ENCODE measurements at places on chromosomes 1 and 21.
A peak's percentile ranks its signal among the peaks of the same experiment; 100 is the strongest.

GRCh38 chr1:23368562-23369334 lies 888 bp downstream of the ZNF436 start:
- H3K4me1 ChIP-seq = peaks cover 40% of the 10 kb centered on the region
- peak; percentile 88 for DNase-seq
- H3K27ac ChIP-seq = peak overlapping the region; percentile 82
- no peaks in the 10 kb centered on the region for H3K27me3 ChIP-seq
- peaks cover 18% of the 10 kb centered on the region for H3K36me3 ChIP-seq

GRCh38 chr1:58755468-58755872 lies 28.4 kb downstream of the JUN start:
- DNase-seq = peak; percentile 14
- no peaks in the 10 kb centered on the region for H3K27me3 ChIP-seq
- peak overlapping the region; percentile 52 for H3K4me3 ChIP-seq
- H3K27ac ChIP-seq = peak overlapping the region; percentile 14

- peak overlapping the region; percentile 100 for H3K4me3 ChIP-seq
- no peaks in the 10 kb centered on the region for H3K27me3 ChIP-seq
- peak overlapping the region; percentile 99 for H3K27ac ChIP-seq
- H3K36me3 ChIP-seq = peaks cover 41% of the 10 kb centered on the region
- peak; percentile 60 for DNase-seq
These were observed 514 bp downstream of the S1PR1 start for GRCh38 chr1:101237229-101237837.

GRCh38 chr1:177983077-177983476 lies 13.2 kb upstream of the SEC16B start:
- H3K36me3 ChIP-seq = no peaks in the 10 kb centered on the region
- H3K4me3 ChIP-seq = no peak overlapping the region
- no peaks in the 10 kb centered on the region for H3K4me1 ChIP-seq
- no peak for DNase-seq

DNA sequence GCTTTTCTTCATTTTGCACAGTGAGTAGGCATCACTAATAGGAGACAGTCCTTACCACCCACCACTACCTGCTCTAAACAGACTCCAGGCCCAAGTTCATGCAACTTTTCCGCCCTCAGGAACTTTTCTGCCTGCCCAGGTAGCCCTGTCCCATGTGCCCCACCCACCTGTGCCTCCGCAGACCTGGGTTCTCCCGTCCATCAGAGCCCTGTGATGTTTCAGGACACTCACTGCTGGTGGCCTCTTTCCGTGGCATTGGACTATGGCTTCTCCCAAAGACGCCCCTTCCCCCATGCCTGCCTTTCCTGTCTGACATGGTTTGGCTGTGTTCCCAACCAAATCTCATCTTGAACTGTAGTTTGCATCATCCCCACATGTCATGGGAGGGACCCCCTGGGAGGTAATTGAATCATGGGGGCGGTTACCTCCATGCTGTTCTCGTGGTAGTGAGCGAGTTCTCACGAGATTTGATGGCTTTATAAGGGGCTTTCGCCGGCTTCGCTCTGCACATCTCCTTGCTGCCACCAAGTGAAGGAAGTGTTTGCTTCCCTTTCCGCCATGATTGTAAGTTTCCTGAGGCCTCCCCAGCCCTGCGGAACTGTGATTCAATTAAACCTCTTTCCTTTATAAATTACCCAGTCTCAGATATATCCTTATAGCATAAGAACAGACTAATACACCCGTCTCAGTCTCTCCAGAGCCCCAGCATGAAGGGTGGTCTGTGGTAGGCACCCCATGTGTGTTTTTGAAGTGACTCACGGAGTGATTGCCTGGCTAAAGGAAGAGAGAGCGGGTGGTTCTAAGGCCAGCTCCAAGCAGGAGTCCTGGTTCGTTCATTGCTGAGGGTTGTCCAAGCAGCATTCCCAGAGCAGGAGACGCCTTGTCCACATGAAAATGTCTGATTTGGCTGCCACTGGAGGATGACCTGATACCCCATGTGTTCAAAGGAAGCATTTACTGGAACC lies 86.0 kb upstream of the ZBTB40 start:
- H3K27ac ChIP-seq = no peak overlapping the region
- H3K4me3 ChIP-seq = no peak overlapping the region
- no peaks in the 10 kb centered on the region for H3K36me3 ChIP-seq
- DNase-seq = no peak
- peaks cover 44% of the 10 kb centered on the region for H3K27me3 ChIP-seq
- H3K4me1 ChIP-seq = no peaks in the 10 kb centered on the region

GRCh38 chr1:185681034-185681633 lies 53.1 kb upstream of the HMCN1 start:
- DNase-seq = no peak
- peaks cover 30% of the 10 kb centered on the region for H3K4me1 ChIP-seq
- no peak overlapping the region for H3K27ac ChIP-seq

DNA sequence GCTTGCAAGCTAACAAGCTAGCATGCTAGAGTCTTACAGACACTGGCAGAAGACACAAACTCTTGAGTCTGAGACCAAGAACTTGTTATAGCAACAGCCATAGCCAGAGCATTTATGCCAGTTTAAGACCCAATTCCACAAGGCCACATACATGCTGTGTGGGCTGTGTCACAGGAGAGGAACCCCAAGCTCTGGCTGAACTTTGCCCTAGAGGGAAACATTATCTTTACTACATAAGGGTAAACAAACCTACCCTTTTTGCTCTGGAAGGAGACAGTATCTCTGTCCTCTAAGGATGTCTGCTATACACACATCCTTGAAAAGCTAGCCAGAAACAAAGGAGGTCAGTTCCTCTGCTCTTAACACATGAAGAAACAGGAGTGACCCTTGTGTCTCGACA lies 70.3 kb downstream of the HSF2BP start:
- no peaks in the 10 kb centered on the region for H3K4me1 ChIP-seq
- H3K27me3 ChIP-seq = no peaks in the 10 kb centered on the region
- H3K36me3 ChIP-seq = no peaks in the 10 kb centered on the region
- no peak for DNase-seq

DNA sequence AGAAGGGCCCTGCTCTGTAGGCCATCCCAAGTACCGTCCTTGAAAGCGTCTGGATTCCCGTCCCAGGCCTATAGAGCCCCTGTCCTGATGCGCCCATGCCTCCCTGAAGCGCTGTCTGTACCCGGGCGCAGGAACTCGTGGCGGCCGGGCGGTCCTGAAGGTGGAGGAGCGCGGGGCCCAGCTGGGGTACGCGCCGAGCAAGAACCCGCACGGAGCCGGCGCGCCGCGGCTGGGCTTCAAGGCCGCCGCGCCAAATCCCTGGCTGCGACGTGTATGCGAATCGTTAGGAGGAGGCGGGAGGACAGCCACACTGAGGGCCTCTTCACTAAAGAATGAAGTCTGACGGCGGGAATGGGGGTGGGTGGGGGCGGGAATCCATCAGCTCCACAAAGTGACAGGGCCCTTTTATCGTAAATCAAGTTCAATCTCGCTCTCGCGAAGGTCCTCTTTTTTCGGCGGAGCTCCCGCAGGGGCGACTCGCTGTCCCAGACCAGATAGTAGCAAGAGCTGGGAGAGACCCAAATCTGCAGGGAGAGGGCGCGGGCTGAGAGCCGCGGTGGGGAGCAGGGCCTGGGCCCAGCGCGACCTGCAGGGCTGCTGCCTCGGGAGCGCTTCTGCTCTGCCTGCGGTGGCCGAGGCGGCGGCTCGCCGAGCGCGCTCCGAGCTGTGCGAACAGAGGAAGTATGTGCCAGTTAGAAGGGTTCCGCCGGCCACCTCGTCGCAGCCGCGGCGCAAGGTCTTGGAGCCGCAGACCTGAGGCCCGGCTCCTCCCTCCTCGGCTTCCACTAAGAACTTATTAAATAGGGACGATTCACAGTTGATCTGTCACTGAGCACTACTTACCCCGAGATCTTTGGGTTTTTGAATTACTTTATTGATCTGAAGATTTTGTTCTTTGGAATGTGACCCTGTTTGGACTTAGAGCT lies 10.4 kb downstream of the BARHL2 start:
- peaks cover 99% of the 10 kb centered on the region for H3K27me3 ChIP-seq
- H3K4me1 ChIP-seq = peaks cover 15% of the 10 kb centered on the region
- H3K4me3 ChIP-seq = peak overlapping the region; percentile 32
- no peak overlapping the region for H3K27ac ChIP-seq

DNA sequence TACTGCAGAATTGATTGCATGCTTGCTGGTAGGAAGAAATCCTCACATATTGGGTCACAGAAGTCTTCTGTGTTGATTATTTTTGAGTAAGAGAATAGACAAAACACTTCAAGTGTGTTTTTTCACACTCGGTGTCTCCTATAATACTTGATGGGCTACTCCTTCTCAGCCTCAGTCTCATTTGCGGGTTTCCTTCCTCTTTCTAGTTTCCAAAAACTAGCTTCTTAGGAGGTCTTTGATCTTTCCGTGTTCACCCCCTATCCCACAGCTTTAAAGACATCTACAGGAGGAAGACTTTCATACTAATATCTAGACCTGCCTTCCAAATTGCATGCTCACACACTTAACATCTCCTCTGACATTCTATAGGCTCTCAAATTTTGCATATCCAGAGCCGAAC lies 40.7 kb upstream of the NTPCR start:
- H3K27ac ChIP-seq = no peak overlapping the region
- peaks cover 41% of the 10 kb centered on the region for H3K4me1 ChIP-seq
- no peak for DNase-seq
- H3K4me3 ChIP-seq = peak overlapping the region; percentile 43
- peaks cover 5% of the 10 kb centered on the region for H3K27me3 ChIP-seq

GRCh38 chr1:168767894-168768584 lies 39.0 kb upstream of the DPT start:
- no peaks in the 10 kb centered on the region for H3K4me1 ChIP-seq
- no peak overlapping the region for H3K27ac ChIP-seq
- no peaks in the 10 kb centered on the region for H3K27me3 ChIP-seq
- DNase-seq = no peak
- H3K4me3 ChIP-seq = no peak overlapping the region

GRCh38 chr1:150121236-150121862 lies 28.4 kb upstream of the PLEKHO1 start:
- no peak overlapping the region for H3K27ac ChIP-seq
- no peaks in the 10 kb centered on the region for H3K27me3 ChIP-seq
- no peak overlapping the region for H3K4me3 ChIP-seq
- H3K36me3 ChIP-seq = peaks cover 8% of the 10 kb centered on the region
- no peak for DNase-seq
- peaks cover 2% of the 10 kb centered on the region for H3K4me1 ChIP-seq

DNA sequence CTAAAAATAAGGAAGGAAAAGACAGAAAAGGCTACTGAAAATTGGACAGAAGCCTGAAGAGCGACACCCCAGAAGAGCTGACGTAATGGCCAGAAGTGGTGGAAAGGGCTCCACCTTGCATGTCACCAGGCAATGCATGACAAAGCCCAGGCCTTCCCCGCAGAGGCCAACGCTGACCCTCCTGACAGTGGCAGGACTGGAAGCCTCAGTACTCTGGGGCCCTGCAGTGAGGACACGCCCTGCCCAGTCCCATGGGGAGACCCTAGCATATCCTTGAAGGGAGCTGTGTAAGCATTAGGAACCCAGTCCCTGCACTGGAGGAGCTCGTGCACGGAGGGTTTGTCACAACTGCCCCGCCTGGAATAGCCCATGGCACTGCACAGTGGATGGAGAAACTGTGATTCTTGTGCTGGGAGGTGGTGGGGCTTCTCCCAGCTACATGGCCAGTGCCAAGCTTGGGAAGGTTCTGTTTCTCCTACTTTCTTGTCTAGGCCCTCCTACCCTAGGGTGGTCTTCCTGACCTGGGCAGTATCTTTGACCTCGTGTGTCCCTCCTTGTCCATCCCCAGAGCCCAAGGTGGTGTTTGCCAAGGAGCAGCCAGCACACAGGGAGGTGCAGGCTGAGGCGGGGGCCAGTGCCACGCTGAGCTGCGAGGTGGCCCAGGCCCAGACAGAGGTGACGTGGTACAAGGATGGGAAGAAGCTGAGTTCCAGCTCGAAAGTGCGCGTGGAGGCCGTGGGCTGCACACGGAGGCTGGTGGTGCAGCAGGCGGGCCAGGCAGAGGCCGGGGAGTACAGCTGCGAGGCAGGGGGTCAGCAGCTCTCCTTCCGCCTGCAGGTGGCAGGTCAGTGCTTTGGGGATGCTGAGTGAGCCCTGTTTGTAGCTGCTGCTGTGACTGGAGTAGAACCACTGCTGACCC lies 60.4 kb downstream of the OBSCN start:
- no peak for DNase-seq
- no peak overlapping the region for H3K4me3 ChIP-seq
- H3K27ac ChIP-seq = no peak overlapping the region
- no peaks in the 10 kb centered on the region for H3K27me3 ChIP-seq
- no peaks in the 10 kb centered on the region for H3K4me1 ChIP-seq

GRCh38 chr1:22919341-22920025 lies 53.2 kb downstream of the LACTBL1 start:
- H3K27me3 ChIP-seq = peaks cover 6% of the 10 kb centered on the region
- DNase-seq = no peak
- no peaks in the 10 kb centered on the region for H3K4me1 ChIP-seq
- no peaks in the 10 kb centered on the region for H3K36me3 ChIP-seq
- H3K4me3 ChIP-seq = no peak overlapping the region
- H3K27ac ChIP-seq = no peak overlapping the region

DNA sequence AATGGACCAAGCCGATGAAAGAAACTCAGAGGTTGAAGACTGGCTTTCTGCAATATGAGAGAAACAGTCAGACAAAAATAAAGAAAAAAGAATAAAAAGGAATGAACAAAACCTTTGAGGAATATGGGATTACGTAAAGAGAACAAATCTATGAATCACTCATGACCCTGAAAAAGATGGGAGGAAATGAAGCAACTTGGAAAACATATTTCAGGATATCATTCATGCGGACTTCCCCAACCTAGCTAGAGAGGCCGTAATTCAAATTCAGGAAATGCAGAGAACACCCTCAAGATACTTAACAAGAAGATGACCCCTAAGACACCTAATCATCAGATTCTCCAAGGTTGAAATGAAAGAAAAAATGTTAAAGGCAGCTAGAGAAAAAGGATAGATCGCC lies 705.3 kb upstream of the CHRM3 start:
- DNase-seq = no peak
- H3K27ac ChIP-seq = no peak overlapping the region
- no peaks in the 10 kb centered on the region for H3K27me3 ChIP-seq
- H3K36me3 ChIP-seq = no peaks in the 10 kb centered on the region
- no peaks in the 10 kb centered on the region for H3K4me1 ChIP-seq
- no peak overlapping the region for H3K4me3 ChIP-seq

DNA sequence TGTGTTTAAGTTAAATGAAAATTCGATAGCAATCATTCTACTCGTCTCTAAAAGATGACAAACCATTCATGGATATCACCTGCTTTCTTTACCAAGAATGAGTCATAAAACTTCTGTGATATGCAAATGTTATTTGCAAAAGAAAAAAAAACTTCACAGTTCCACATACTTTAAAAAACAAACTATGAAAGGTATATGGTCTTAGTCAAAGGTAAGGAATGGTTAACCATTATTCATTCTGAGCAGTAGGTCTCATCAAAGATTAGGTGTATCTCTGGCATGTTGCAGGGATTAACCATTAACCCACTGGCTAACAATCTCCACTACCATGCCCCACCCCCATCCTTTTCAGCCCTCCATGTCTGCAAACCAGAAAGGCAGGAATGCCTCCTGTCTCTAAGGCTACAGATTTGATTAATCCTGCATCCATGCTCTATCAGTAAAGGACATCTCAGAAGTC lies 44.4 kb downstream of the PTPN14 start:
- H3K27me3 ChIP-seq = peaks cover 6% of the 10 kb centered on the region
- H3K27ac ChIP-seq = no peak overlapping the region
- H3K4me3 ChIP-seq = no peak overlapping the region
- H3K4me1 ChIP-seq = no peaks in the 10 kb centered on the region
- DNase-seq = no peak
